ENCODE measurements at places on chromosomes 16 and 17. TPM values are rescaled to one million over a fixed set of nuclear protein-coding genes. Genes with fewer than 3 reads are reported as not detected.

DNA sequence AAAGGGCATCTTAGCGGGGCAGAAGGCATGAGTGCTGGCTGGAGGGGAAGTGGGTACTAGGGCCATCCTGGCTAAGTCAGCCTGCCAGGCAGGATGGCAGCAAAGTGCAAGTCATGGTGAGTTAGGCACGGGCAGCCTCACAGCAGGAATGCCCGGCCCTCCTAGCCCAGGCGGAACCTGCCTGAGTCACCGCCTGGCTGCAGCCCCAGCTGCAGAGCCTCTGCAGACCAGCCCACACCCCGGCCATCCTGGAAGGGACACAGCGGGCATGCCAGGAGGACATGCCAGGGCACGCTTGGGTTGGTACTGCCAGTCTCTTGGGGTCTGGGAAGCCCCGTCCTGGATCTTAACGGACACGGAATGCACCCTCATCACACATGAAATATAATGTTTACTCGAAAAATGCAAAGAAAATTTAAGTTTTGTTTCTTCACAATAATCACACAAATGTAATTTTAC, 5.0 kb upstream of the ALDH3A1 start:
- DNase-seq: peak; percentile 49

GRCh38 chr17:47280072-47280811, 26.6 kb downstream of the ITGB3 start:
- no peak for DNase-seq

DNA sequence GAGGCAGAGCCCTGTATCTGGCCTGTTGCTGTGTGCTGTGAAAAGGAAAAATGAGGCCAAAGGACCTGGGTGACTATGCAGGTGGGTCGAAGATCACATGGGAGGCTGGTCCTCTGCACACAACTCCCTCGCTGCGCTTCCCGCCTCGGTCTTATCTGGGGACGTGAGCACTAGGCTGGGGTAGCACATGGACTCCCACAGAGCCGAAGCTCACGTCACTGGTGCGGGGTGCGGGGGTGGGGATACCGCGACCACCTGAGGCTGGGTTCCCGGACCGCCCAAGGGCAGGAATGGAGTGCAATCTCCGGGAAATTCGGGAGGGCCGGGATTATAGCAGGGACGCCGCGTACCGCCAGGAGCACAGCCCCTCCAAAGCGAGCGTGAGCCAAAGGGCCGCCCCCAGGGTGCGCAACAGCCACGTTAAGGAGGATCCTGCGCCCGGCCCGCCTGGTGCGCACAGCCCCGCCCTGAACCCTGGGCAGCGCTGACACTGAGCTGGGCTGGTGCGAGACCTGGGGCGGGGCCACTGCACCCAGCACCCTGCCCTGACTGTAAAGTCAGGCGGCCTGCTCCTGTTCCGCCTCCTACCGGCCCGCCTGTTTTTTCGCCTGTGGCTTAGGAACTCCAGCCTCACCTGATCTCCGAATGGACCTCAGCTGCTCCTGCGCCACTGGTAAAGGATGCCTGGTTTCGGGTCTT, 4.8 kb downstream of the MT1A start:
- DNase-seq: no peak

GRCh38 chr16:62089715-62090114, 53.5 kb upstream of the CDH8 start:
- no peak for DNase-seq

- no peak for DNase-seq
These were observed 279.0 kb downstream of the SOX9 start for GRCh38 chr17:72399608-72400487.

- no peak for DNase-seq
These were observed 2.8 kb downstream of the KRTAP4-9 start for GRCh38 chr17:41107941-41108450.

CTRB1 gene
- polyA plus RNA-seq: not detected

GRCh38 chr16:3020247-3020603, at the start of gene TNFRSF12A:
TNFRSF12A (plus strand) TSS chr16:3020368; CDS start chr16:3020398, 30 bp downstream.
- peak; percentile 95 for DNase-seq
